ENCODE measurements at places on chromosomes 3 and 15.
A peak's percentile ranks its signal among the peaks of the same experiment; 100 is the strongest.

DNA sequence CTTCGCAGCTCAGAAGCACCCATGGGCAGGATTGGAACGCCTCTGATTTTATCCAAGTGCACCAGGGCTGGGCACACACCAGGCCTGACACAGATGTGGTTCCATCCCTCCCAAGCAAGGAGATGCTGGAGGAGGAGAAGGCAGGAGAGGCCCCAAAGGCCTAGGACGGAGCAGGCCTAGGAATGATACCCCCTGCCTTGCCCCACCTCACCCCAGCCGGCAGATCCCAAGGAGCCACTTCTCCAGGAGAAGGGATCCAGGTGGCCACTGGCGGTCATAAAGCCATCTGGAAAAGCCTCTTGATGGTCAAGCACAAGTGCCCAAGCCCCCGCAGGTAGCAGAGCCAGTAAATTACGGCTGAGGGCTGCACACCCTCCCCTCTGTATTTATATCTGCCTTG is 211.8 kb downstream of the TBC1D2B start:
- DNase-seq = no peak

- DNase-seq = no peak
Measured at GRCh38 chr15:98150536-98150935, 190.0 kb downstream of the ARRDC4 start.

- no peak for DNase-seq
Measured at GRCh38 chr15:33994005-33994615, 25.8 kb downstream of the CHRM5 start.

- no peak for DNase-seq
Measured at GRCh38 chr15:40785814-40786213, 16.0 kb downstream of the C15orf62 start.

GRCh38 chr3:14988988-14989394 is 41.6 kb downstream of the NR2C2 start:
- no peak for DNase-seq

DNA sequence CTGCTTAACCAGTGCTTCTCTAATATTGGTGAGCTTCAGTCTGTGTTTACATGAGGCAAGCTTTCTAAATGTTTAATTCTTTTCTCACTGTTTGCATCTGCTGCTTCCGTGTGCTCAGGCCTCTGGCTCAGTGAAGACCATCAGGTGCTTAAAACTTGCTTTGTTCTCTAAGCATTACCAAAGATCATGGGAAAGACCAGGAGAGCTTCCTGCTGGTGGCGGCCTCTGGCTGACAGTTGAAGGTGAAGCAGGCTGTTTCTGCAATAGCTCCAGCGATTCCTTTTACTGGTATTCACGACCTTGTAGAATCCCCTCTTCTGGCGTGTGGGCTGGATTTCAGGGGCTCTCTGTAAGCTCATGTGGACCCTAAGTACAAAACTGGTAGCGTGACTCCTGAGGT is 45.1 kb downstream of the EDEM1 start:
- no peak for DNase-seq

DNA sequence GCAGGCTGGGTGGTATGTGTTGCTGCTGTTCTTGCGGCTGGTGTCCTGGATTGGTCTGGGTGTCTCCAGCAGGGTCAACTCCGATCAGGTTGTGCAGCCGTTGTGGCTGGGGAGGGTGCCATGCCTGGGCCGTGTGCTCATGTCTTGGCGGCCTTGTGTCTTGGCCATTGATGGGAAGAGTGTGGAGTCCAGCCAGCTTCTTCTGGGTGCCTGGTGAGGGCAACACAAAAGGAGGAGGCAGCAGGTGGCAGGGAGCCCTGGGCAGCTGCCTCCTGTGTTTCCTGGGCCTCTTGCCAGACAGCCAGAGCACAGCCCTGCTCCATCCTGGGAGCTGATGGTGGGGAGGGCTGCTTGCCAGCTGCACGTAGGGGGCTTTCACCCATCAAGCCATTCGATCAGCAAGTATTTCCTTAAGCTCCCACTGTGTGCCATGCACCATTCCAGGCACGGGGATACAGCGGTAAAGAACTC is 4.3 kb downstream of the CHAC1 start:
- DNase-seq = peak; percentile 69

- DNase-seq = peak; percentile 11
Measured at GRCh38 chr3:143016321-143016972, 15.1 kb downstream of the U2SURP start.

DNA sequence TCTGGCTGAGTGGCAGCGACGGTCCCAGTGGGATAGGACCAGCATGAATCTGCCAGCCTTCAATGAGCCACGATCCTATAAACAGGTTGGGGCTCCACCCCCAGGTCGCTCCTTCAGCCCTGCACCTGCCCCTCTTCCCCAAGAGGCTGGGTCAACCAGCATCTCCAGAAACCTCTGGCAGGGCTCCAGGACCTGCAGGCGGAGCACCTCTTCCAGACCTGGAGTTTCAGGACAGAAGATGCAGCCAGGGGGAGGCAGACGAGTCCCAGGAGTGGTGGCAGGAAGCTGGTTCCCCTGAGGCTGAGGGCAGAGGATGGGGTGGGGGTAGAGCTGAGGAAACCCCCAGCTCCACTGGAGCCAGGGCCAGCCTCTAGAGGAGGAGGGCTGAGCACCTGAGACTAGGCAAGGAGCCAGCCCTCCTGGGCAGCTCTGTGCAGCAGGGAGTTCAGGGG is at the start of gene PLA2G4D:
TSS of gene PLA2G4D (minus strand) at position 51 of the 452 bp plus-strand sequence. CDS start 103 bp downstream, outside the sequence.
- DNase-seq = no peak

DNA sequence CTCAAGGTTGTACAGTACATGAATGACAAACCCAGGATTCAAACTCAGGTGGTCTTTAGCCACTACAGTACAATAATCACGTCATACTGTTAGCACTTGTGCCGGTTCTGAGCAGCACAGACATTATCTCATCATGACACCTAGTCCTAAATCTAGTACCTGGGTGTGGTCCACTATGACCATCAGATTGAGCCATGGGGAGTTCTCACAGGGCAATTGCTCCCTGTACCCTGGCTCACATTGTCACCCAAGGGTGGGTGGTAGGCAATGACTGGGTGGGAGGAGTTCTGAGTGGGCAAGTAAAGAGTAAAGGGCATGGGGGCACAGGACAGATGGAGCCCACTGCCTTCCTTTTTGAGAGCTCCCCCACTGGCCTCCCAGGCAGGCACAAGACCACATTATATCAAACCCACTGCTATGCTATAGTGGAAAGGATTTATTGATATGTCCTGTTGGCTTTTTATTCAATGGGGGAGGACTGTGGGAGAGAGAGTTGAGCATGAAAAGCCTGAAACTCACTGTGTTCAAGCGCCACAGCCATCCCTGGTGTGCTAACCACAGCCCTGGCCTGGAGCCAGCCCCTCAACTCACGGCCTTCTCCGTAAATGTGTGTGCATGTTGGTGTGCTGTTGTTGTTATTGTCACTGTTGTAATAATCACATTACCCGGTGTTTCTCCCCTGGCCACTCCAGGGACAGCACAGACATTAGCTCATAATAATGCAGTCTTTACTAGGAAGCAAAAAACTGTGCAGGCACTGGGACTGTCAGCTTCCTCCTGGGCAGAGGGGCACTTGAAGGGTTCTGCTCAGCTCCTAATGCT is 27.3 kb downstream of the ADCY5 start:
- peak; percentile 47 for DNase-seq

- no peak for DNase-seq
Measured at GRCh38 chr3:171809611-171809860, 747 bp downstream of the PLD1 start.

DNA sequence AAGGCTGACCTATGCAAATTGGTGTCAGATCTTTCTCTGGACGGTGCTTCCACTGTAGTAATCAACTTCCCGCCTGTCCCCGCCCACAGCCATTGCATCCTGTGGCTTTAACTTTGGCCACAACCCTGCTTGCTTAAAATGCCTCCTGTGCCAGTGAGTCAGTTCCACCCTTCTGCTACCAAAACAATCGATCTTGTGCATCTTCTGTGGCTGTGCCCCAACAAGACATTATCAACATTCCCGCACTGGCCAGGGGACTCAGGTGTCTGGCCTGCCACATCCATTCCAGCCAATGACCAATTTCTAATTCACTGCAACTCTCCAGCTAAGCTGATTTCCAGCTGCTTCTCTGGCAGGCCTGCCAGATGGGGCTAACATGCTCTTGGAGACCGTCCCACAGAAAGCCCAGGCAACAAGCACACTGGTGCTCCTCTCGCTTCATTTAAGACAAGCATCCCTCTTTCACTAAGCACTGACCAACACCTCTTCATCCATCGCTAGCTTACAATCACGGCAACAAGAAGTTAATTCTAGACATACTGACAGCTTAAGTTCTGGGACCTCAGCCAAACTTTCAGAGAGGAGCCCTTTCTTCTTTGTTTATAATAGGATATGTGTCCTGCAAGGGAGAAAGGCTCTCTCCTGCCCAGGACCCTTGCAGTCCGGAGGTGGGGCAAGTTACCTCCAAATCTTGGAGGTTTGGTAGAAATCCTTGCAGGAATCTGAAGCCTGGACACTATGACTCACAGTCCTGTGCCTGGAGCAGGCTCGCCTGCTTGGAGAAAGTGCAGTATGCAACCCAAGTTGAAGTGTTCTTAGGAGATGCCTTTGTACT is 6.7 kb downstream of the CA12 start:
- peak; percentile 56 for DNase-seq

DNA sequence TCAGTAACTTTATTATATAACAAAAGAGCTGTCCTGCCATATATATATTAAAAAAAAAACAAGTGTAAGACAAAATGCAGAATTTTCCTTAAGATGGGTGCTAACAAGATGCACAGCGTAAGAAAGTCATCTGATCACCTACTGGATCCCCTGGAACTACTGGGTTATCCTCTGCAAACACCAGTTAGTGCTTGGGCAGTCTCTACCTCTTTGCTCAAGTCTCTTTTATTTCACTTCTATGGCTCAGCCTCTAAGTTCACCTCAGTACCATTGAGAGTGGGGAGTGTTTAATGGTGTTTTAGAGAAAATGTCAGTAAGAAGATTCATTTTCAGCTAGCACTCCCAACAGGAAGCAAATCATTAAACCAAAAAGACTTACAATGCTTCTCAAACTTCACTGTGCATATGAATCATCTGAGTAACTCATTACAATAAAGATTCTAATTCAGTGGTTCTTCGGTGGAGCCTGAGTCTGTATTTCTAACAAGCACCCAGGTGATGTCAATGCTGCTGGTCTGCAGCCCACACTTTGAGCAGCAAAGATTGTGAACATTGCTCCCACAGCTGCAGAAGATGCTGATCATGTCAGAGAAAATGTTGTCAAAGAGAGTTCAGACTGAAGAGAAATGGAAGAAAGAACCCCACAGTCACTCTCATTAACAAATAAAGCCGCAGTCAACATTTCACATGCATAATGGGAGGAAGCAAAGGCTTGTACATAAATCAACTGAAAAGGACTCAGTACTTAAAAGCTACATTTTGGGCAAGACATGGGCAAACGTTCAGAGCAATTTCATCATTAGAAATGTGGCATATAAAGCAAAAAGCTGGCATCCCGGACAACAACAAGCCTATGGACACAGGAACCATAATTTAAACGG is 227.1 kb upstream of the ATP11B start:
- no peak for DNase-seq

GRCh38 chr3:39103324-39103693 is 4.1 kb downstream of the GORASP1 start:
- no peak for DNase-seq

GRCh38 chr15:38255690-38256089 is 3.1 kb downstream of the SPRED1 start:
- no peak for DNase-seq

DNA sequence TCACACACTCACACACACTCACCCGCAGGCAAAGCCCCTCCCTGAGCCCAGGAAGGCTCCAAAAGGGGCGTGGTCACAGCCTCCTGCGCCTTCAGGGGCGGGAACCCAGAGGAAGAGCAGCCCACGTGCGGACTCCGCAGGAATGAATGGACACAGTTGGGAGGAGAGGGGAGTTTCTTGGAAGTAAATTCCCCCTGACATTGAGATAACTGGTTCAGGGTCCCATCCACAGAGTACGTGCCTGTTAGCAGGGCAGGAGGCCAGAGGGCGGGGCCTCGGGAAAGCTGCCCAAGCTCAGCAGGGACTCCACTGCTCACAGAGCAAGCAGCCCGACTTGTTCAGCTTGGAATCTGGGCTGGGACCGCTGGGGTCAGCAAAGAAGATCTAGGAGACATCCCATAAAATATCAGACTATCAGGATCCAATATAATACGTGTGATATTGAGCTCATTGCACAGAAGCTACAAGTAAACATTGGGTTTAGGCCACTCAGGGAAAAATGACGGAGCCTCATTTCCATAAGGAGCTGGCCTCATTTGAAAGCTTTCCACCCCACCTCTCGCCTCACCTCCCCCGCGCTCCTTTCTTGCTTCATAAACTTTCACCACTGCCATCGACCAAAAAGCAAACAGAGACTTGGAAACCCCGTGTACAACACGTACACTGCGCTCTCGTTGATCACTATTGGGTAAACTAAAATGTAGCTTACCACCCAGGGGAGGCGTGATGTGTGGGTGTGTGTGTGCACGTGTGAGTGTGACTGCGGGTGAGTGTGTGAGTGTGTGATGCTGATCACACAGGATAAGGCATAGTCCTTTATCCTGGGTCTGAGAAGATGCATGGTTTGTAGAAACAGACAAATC is 36.0 kb downstream of the TM2D3 start:
- no peak for DNase-seq

DNA sequence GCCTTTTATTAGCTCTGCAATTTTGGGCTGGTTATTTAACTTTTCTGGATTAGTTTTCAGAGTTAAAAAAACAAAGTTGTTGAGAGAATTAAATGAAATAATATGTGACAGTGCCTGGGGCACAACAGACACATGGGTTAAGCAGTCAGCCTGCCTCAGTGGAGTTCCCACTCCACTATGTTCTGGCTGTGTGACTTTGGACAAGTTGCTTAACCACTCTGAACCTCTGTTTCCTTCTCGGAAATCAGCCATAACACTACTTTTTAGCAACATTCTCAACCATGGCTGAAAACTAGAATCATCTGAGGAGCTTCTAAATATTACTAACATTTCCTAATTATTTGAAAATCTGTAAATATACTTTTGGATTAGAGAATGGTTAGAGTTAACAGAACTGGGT is 56.5 kb upstream of the SLC6A11 start:
- no peak for DNase-seq

GRCh38 chr3:184601576-184602371 is 40.2 kb downstream of the EPHB3 start:
- no peak for DNase-seq

GRCh38 chr3:54193093-54193492 is 70.7 kb downstream of the CACNA2D3 start:
- DNase-seq = no peak

GRCh38 chr15:96041982-96042733 is 288.3 kb upstream of the NR2F2 start:
- no peak for DNase-seq

GRCh38 chr3:41199866-41200668 is 762 bp downstream of the CTNNB1 start:
- DNase-seq = peak; percentile 57

Data from midbrain (tissue), 1 donor.